ENCODE measurements at places on chromosomes 12 and 14.

- no peak for DNase-seq
Observed at GRCh38 chr14:35257809-35258208, 34.4 kb upstream of the PSMA6 start.

- DNase-seq, result no peak
Observed at GRCh38 chr12:123058481-123058880, 78.0 kb downstream of the ARL6IP4 start.

DNA sequence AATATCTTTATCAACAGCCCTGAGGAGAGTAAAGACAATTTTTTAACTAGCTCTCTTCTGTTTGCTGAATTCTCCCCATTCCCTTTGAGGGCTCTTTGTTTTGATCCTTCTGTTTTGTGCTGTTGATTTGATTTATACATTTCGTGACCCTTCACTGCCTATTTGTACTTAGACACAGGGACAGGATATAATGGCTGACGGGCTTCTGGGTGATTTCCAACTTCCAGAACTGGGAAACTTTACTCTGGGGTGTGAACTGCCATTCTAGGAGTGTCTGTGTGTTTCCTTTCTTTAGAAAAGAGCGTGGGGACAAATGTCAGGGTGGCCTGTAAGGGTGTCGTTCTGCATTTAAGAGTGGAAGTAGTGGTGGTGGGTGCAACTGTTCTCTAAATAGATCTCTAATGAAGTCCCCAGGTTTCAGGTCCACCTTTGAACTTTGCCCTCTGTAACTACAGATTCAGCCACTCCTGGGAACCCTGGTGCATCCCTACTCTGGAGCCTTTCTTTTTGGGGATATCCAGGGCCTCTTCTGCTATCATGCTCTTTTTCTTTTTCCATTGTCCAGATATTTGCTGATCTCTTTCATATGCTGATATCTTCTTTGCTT is 22.3 kb upstream of the SSPN start:
- no peak for DNase-seq

GRCh38 chr14:32602699-32603098 is 273.6 kb downstream of the AKAP6 start:
- DNase-seq, result no peak

GRCh38 chr14:65198346-65198745 is 96.0 kb upstream of the MAX start:
- no peak for DNase-seq

GRCh38 chr12:113748707-113749432 is 217.3 kb downstream of the RBM19 start:
- no peak for DNase-seq

DNA sequence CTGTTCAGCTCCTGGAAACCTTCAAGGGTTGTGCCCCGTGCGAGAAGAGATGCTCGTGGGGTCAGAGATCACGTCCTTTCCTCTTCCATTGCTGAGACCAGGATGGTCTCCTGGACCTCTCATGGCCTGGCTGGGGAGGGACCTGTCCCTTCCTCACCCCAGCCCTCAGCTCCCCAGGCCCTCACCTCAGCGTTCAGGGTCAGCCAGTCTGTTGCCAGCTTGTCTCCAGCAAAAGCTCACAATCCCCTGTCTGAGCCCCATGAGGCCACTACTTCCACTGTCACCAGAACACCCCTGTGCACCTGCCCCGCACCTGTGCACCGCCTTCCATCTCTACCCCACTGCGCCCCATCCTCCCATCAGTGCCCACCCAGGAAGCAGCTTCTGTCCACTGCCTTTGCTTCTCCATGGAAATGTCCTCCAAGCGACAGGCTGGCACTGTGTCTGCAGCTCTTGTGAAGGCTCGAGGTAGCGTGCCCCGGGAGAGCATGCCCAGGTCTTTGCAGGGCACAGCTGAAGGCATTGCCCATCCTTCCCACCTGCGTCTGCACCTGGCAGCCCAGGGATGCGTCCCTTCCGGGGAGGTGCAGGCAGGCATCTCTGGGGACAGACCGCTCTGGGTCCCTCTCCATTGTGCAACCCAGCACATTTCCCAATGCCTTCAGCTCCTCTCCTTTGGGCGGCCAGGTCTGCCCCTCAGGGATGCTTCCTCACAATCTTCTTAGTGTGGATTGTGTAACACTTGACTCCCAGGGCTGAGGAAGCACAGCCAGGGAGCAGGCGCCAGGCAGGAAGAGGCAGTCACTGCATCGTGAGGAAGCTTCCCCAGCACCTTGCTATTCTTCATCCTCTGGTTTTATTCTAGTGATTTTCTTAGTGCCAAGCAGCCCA is 179.6 kb downstream of the ADGRD1 start:
- no peak for DNase-seq

GRCh38 chr12:18468246-18469075 is 207.1 kb downstream of the PIK3C2G start:
- no peak for DNase-seq

DNA sequence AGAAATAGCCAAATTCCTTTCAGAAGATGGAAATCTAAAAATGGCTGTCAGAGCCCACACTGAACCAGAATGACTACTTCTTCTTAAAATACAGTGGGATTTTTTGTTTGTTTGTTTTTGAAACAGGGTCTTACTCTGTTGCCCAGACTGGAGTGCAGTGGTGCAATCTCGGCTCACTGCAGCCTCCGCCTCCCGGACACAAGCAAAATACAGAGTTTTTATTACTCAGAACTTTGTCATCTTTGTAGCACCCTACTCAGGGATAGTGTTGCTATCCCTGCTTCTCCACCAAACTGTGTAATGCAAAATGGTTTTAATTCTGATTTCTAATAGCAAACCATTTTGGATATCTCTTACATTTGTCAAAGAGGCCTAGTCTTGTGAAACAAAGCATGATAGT is 16.4 kb downstream of the ZNF410 start:
- DNase-seq, result no peak

- DNase-seq, result no peak
Observed at GRCh38 chr12:112496496-112496895, 77.7 kb downstream of the PTPN11 start.

- no peak for DNase-seq
Observed at GRCh38 chr12:110084314-110085015, 36.1 kb upstream of the C12orf76 start.

GRCh38 chr14:102584871-102585869 is 7.3 kb upstream of the RCOR1 start:
- no peak for DNase-seq

DNA sequence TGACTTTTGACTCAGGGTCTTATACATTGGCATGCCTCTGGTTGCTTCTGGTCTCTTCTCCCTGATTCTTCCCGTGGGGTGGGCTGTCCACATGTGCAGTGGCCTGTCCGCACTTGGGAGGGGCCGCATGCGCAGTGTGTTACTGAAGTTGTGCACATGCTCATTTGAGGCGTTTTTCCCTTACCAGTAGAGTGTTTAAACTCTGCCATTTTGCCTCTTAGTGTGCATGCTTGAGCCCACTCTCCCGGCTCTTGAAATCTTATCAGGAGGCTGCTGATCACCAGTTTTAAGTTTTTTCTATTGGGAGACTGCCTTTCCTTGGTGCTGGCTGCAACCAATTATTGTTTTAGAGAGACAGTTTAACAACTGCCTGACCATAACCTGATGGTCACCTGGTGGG is 32.1 kb upstream of the HECTD1 start:
- no peak for DNase-seq
